Skin of body (tissue), 3 donors: ENCODE measurements at places on chromosomes 4 and X. TPM values are rescaled to one million over a fixed set of nuclear protein-coding genes. Genes with fewer than 3 reads are reported as not detected.

COL4A5 gene
- total RNA-seq: 76.4 TPM

LANCL3 gene
- 0.39 TPM for total RNA-seq

DNA sequence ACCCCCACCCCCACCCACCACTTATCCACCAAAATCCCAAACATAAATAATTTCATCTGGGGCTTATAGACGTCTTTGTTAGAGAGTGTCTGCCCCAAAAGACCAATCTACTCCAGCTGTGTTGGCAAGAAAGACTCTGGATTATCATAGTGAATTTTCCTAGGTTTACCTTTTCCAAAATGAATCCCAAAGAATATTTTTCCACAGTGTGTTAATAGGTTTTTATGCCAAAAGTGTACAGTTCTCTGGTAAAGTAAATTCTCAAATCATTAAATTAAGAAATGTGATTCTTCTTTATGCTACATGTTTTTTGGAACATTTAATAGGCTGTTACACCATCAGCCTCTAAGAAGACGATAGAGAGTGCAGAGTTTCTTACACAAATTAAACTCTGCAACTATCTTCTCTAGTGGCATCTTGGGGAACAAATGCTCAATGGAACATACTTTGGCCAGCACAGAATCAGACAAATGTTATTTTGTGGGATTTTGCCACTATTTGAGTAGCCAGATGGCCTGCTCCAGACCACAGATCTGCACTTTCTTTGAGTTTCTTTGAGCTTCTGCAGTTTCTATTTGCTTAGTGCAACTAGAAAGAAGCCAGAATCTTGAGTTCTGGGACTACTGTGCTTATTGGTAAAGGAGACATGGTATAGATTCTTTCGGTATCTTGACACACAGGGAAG, 206.0 kb downstream of the KIT start:
- no peak for DNase-seq

DNA sequence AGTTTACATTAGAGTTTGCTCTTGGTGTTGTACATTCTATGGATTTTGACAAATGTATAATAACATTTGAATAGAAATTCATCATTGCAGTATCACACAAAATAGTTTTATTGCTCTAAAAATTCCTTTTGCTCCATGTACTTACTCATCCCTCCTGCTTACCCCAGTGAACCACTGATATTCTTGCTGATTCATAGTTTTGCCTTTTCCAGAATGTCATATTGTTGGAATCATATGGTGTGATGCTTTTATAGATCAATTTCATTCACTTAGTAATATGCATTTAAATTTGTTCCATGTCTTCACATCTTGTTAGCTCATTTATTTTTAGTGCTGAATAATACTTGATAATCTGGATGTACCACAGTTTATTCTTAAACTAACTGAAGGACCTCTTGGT, 1593.2 kb downstream of the C4orf33 start:
- no peak for DNase-seq

- no peak for DNase-seq
These were observed 106.6 kb downstream of the HMX1 start for GRCh38 chr4:8765084-8765483.

- DNase-seq: no peak
These were observed 11.4 kb downstream of the ADH5 start for GRCh38 chr4:99077177-99077576.

AMER1 gene
- total RNA-seq: 4.7 TPM

DNA sequence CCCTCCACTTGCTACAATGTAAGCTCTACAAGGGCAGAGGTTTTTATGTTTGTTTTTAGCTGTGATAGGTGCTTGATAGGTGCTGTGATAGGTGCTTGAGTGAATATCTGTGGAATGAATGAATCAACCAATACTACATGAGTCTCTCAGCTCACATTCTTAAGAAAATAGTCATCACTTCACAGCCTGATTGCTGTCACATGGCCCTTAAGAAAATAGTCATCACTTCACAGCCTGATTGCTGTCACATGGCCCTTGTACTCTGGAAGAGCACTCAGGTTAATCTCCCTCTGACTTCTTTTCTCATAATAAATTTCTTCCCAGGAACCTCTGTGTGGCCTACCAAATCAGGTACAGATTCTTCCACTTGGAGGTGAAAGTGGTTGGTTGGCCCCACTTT, 335.2 kb downstream of the TENM3 start:
- no peak for DNase-seq

- peak; percentile 66 for DNase-seq
These were observed 11.7 kb downstream of the RELL1 start for GRCh38 chr4:37674439-37674838.

SATL1 gene
- total RNA-seq: 0.20 TPM

FAM241A gene
- 2.9 TPM for total RNA-seq

TMPRSS11D gene
- total RNA-seq: 0.79 TPM

GRCh38 chr4:136810626-136811025, 721.7 kb downstream of the PCDH18 start:
- no peak for DNase-seq

- DNase-seq: no peak
These were observed 828.6 kb downstream of the ADGRL3 start for GRCh38 chr4:62028745-62029144.
